ENCODE measurements at places on chromosomes 12 and 14.

DNA sequence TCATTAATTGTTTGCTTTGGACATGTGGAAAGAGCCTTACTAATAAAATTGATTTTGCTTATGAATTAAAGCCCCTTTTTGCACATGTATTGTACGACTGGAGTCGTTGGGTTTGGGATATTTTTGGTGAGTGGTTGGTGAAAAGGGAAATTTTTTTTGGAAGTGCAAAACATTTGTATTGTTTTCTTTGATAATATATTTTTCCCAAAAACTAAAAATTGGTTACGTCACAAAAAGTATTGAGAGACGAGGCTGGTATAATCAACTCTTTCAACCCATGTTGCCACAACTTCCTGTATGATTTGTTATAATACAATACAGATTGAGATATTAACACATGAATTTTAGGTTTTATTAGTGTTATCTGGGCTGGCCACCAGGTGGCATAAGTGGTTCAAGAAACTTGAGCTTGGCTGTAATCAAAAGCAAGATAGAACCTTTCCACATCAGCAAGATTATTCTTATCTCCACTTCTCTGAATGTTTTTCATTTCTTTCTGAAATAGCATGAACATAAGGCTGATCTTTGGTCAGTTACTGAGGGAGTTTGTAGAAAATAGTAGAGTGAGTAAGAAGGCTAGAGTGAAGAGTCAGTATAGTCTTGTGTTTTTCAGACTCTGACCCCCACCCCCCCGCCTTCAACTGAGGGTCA, 8.7 kb downstream of the NGDN start:
- DNase-seq = peak; percentile 65

DNA sequence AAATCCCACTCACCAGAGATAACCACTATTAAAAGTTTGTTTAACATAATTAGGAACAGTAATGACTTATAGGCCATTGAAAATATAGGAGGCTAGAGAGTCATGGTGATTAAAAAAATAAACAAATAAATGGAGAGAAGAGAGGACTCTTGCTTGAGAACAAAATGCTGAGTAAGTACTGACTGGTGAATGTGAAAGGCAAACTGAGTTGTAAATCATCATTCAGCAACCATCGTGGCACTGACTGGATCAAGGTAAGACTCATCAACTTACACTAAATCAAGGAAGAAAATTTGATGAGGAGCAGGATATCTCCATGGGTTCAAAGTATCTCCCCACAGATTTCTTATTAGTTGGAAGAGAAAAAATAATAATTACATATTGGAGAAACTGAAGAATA, 14.1 kb upstream of the YBX3 start:
- DNase-seq = no peak

DNA sequence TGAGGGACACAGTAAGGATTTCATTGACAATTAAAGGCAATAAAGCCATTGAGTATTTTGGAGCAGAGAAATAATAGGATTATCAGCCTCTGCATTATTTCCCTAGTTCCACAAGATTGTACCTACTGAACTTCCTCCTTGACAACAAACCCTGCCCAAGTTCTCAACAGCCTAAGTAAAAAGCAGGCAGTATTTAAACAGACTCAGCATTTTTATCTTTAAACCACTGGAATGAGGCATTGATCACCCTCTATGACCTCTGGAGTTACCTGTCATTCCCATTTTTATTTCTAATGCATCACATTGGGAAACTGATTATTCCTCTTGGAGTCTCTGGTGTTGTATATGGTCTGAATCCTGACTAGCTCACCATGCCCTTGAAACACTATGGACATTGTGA, 570.6 kb upstream of the STXBP6 start:
- no peak for DNase-seq

DNA sequence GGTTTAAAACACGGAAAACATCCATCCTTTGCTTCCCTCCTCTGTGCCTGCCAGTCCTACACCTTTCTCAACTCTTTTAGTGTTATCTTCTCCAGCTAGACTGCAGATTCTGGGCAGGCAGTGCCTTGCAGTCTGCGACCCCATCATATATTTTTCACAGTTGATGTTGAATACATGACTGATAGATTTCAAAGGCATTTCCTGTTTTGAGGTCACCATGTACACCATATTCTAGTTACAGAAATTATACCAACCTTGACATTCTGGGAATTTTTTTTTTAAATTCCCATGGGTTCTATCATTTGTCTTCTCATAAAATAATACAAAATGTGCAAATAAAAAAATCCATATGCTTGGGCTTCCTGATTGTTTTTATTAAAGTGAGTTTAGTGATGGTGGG, 16.6 kb downstream of the SOCS2 start:
- DNase-seq = no peak

- DNase-seq = no peak
Observed at GRCh38 chr12:68638171-68638570, 27.5 kb downstream of the RAP1B start.

DNA sequence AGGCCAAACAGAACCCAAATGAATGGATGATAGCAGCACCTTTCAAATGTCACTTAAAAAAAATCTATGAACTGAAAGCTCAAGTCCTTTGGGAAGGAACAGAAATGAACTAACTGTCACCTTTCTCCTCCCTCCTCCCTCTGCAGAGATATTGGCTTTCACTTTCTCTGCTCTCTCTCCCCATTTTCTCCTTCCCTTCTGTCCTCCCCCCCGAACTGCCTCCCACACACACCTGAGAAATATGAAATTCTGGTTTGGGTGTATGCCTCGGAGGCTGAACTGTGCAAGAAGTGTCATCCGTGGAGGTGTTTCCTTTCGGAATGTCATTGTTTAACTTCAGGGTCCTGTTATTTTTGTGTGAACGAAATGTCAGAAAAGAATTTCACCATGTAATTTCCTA, 87.8 kb downstream of the NEDD1 start:
- DNase-seq = no peak

Data from glutamatergic neuron (in vitro differentiated cells).